Renal cortical epithelial cell (primary cell): ENCODE measurements at places on chromosomes 4 and X. TPM values are rescaled to one million over a fixed set of nuclear protein-coding genes. Genes with fewer than 3 reads are reported as not detected.

C4orf50 gene
- total RNA-seq = not detected in 2 replicates

DNA sequence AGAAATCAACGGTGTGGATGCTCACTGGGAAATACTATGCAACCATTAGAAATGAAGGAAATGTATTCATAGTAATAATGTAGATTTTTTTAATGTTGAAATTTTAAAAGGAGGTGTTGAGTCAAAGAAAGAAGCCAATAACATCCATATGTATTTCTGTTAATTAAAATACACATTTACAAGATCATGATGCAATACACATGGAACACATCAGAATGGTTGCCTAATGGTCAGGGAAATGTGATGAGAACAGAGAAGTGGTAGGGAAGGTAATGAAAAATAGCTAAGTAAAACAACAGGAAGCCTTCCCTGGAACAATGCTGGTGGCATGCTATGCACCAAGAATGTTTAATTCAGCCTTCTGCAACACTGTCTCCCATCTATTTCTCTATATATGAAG is 18.2 kb downstream of the AREG start:
- DNase-seq = no peak

DNA sequence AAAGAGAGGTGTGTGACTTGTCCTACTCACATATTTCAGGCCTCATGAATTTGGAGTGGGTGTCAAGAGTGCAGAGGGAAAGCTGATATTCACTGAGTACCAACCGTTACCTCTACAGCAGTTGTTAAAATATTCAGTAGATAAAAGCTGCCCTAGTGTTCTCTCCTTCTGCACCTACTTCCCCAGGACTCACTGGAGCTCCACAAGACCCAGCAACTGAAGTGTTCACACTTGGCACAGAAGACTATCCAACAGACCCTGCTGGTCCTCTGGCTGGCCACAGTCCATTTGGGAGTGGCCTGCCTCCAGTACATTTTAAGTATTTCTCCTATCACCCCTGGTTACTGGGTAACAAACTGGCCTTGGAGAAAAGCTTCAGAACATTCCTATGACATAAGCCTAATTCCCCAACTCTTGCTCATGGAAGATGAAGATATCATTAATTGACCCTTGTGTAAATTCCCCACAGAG is 70.8 kb downstream of the PPARGC1A start:
- peak; percentile 91 for DNase-seq

DNA sequence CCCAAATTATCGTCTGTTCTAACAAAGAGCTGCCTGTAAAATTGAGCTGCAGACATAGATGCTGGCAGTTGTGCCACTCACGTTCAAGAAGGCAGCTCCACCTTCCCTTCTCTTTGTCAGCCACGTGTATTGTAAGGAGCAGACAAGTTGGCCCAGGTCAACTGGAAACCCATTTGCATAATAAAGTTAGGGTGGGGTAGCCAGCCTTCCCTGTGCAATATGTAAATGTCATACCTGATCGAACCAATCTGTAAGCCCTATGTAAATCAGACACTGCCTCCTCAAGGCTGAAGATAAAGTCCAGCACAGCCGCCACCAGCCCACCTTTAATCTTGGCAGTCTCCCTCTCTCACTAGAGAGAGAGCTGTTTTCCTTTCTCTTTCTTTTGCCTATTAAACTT is 117.2 kb downstream of the TMEM144 start:
- DNase-seq = peak; percentile 16

GRCh38 chr4:102647117-102647516 is 113.7 kb downstream of the MANBA start:
- no peak for DNase-seq

DNA sequence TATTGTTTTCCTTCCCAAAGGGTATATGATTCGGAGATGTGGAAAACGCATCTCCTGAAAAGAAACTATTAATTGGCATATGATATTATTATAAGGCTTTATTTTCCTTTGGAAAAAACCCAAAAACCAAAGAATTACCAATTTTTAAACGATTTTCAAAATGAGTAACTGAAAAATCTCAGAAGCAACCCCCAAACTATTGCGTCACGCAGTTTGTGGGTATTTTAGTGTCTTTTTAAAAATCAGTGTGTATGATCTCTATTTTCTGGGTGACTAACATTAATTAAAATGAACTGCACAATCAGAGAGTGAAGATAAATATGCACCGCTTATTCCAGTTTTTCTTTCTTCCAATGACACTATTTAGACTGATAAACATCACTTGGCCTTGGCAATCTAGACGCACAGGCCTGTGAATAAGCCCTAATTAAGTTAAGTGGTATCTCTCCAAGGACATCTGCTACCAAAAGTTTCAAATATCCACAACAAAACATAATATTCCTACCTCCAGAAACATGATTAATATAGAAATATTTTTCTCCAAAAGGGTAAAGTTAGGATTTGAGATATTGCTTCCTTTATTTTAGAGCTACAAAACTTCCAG is 511.5 kb upstream of the FAM241A start:
- no peak for DNase-seq

DNA sequence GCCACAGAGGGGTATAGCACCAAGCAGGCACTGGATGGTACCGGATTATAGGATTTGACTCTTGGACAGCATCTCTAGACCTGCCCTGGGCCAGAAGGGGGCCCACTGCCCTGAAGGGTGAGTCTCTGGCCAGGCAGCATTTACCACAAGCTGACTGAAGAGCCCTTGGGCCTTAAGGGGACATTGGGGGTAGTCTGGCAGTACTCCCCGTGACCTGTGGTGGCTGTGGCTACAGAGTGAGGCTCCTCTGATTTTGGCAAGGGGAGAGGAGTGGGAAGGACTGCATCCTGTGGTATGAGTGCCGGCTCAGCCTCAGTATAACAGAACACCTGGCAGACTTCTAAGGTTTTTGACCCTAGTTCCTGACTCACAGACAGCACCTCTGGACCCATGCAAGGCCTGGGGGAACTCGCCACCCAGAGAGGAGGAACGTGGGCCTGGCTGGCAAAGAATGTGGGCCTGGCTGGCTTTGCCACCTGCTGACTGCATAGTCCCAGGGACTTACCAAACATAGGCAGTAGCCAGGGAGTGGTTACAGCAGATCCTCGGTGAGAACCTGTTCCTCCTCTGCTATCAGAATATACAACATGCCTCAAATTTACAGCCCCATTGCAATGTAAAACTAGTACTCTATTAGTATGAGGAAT is 48.1 kb downstream of the ABCB7 start:
- peak; percentile 25 for DNase-seq

DNA sequence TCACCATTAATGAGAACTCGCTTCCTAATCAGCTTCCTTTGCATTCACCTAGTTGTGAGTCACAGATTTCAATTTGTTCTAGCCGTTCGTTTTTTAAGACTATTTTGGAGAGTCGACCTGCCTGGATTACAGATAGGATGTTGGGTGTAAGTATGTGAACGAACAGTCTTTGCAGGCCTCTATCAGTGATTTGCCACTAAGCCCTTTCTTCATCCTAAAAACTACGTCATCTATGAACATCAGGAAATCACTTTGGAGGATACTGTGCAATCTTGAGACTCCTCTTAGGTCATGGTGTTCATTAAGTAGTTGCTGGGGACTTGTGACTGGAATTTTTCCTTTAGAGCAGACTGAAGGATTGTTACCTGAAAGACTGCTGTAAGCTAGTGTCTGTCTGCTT is 1.1 kb downstream of the POLA1 start:
- DNase-seq = no peak

DNA sequence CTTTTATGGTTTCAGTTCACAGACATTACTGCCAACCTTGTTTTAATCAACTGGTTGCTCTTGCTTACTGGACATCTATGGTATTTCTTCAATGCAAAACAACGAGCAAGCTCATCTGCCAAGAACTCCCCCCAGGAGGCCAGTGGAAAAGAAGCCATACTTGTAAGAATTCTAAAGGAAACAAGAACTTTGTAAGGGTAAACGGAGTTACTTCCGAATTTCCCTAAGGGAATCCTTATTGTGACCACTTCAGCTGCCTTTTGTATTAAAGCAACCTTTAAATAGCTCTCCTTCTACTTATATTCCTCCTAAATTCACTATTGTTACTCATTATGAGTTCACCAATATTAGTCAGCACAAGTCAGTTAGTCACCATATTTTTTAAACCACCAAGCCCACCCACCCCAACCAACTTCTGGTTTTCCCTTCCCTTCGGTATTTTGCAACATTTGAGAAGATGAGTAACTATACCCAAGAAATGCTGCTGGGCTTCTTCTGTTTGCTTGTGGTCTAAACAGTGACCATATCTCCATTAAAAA is 602.8 kb upstream of the DIPK2B start:
- DNase-seq = peak; percentile 93
